Osteoblast (primary cell): ENCODE measurements at places on chromosomes 12 and 14. TPM values are rescaled to one million over a fixed set of nuclear protein-coding genes. Genes with fewer than 3 reads are reported as not detected.
A peak's percentile ranks its signal among the peaks of the same experiment; 100 is the strongest.

The KRT4 gene
- not detected in 2 replicates for total RNA-seq

The SLC35F4 gene
- not detected in 2 replicates for total RNA-seq

The C12orf42 gene
- not detected in 2 replicates for total RNA-seq

The CCDC60 gene
- not detected in 2 replicates for total RNA-seq

The CAPS2 gene
- total RNA-seq, result 10.5 and 18.9 TPM in 2 replicates

DNA sequence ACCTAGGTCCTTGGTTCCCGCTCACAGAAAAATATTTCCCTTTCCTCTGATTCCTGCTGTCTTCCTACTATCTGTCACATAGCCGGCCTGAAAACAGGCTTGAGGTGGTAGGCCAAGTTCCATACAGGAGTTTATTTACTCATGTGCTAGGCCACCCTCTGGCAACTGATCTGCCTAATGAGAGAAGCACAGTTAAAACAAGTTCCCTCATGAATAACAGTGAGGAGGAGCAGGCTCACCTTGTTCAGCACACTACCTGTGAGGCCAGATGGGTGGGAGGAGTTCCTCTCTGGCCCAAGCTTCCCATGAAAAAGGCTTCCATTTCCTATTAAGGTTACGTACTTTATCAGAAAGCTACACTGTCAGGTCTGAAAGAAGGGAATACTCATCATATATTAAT is 206.0 kb downstream of the MYRFL start:
- H3K4me1 ChIP-seq, result no peaks in the 10 kb centered on the region
- H3K36me3 ChIP-seq, result no peaks in the 10 kb centered on the region
- no peak overlapping the region for H3K27ac ChIP-seq
- no peak overlapping the region for H3K4me3 ChIP-seq
- no peaks in the 10 kb centered on the region for H3K27me3 ChIP-seq
- no peak for DNase-seq

DNA sequence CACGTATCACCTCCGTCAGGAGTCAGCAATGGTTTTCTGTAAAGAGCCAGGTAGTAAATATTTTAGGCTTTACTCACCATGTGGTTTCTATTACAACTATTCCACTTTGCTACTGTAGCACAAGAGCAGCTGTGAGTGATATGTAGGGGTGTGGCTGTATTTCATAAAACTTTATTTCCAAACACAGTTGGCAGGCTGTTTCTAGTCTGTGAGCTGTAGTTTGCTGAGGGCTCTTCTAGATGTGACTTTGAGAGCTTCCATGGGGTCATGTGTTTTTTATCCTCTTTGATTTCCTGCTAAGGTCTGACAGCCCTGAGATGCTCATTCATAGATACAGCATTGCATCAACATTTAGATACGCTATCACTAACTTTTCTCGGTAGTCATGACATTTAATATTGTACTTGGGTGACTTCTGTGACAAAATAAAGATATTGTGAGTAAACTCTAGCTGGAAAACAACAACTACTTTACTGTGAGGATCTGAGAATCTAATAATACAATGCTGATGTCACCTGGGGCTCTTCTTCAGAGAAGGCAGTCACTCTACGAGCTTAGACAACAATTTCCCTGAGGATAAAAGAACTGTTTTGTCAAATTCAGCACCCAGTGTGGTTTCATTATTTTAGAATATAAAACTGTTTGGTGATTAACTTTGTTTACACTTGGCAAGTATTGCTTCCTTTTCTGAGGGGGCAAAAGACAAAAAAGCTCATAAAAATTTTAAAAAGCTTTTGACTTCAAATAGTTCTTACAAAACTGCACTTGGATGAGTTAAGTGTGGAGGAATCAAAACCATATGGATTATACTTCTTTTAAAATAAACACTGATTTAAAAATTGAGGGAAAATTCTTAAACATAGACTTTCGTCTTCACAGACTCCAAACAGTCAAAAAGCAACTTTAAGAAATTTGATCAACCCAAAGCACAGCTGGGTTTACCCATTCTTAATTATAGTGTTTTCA is 231.2 kb upstream of the DCN start:
- H3K4me3 ChIP-seq, result no peak overlapping the region
- H3K4me1 ChIP-seq, result no peaks in the 10 kb centered on the region
- no peaks in the 10 kb centered on the region for H3K36me3 ChIP-seq
- no peak overlapping the region for H3K27ac ChIP-seq
- DNase-seq, result no peak
- no peaks in the 10 kb centered on the region for H3K27me3 ChIP-seq

GRCh38 chr12:6764011-6764828 is 1.9 kb upstream of the PTMS start:
- peaks cover 38% of the 10 kb centered on the region for H3K4me1 ChIP-seq
- H3K27me3 ChIP-seq, result no peaks in the 10 kb centered on the region
- peak overlapping the region; percentile 64 for H3K4me3 ChIP-seq
- H3K36me3 ChIP-seq, result no peaks in the 10 kb centered on the region

GRCh38 chr12:14611640-14612203 is 44.0 kb upstream of the PLBD1 start:
- no peaks in the 10 kb centered on the region for H3K36me3 ChIP-seq
- no peaks in the 10 kb centered on the region for H3K4me1 ChIP-seq
- H3K27ac ChIP-seq, result no peak overlapping the region
- no peak for DNase-seq
- H3K4me3 ChIP-seq, result no peak overlapping the region

DNA sequence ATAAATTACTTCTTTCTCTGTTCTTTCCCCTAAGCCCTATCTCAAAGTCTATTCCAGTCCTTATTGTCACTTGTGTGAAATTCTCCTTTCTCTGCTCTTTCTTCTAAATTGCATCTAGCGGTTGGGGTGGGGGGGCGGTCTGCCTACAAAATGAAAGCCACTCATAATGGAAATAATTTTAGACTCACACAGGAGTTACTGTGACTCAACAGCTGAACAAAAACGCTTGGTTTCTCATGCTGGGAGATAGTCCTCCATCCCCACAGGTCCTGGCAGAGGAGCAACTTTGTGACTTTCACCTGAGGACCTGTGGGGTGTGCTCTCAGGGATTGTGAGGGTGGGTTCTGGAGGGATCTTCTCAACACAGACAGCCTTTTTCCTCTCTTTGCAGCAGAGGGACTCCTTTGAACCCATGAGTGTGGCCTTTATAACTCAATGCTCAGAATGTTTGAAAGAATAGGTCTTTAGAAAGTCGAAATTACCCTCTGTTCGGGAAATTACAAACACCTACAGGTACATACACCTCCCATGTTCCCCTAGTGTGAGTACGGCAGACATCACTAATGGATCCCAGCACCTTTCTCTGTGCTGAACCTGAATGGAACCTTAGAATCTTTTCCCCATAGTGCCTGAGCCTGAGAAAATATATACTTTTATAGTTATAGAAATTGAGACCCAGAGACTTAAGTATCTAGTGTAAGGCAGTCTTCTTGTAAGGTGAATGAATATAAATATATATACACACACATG is 109.7 kb downstream of the CHST11 start:
- H3K4me1 ChIP-seq, result peaks cover 7% of the 10 kb centered on the region
- peak overlapping the region; percentile 24 for H3K27ac ChIP-seq
- no peak overlapping the region for H3K4me3 ChIP-seq
- no peaks in the 10 kb centered on the region for H3K27me3 ChIP-seq
- DNase-seq, result no peak

- H3K27ac ChIP-seq, result no peak overlapping the region
- no peaks in the 10 kb centered on the region for H3K4me1 ChIP-seq
- DNase-seq, result no peak
- H3K4me3 ChIP-seq, result no peak overlapping the region
Observed at GRCh38 chr14:43535231-43535838, 971.7 kb downstream of the FSCB start.
